ENCODE measurements at places on chromosomes 6 and 20. TPM values are rescaled to one million over a fixed set of nuclear protein-coding genes. Genes with fewer than 3 reads are reported as not detected.
A peak's percentile ranks its signal among the peaks of the same experiment; 100 is the strongest.

Gene BPHL
- 42.8 TPM for total RNA-seq

Gene PRR18
- 0.63 TPM for total RNA-seq

Gene CDSN
- not detected for total RNA-seq

Gene EYA4
- 0.34 TPM for total RNA-seq

Gene RAB44
- total RNA-seq, result not detected

Gene CCN6
- not detected for total RNA-seq

Gene TXNDC5
- total RNA-seq, result 47.9 TPM

Gene IL17F
- total RNA-seq, result not detected

Gene PROKR2
- not detected for total RNA-seq

Gene TAF11
- 32.9 TPM for total RNA-seq

Gene SNX21
- 18.8 TPM for total RNA-seq

Gene IRF4
- total RNA-seq, result 0.18 TPM

GRCh38 chr6:151136141-151136755 is 103.5 kb upstream of the AKAP12 start:
- peak; percentile 49 for DNase-seq
- no peaks in the 10 kb centered on the region for H3K36me3 ChIP-seq
- H3K27me3 ChIP-seq, result no peaks in the 10 kb centered on the region
- peak overlapping the region; percentile 78 for H3K27ac ChIP-seq
- no peak overlapping the region for H3K4me3 ChIP-seq

DNA sequence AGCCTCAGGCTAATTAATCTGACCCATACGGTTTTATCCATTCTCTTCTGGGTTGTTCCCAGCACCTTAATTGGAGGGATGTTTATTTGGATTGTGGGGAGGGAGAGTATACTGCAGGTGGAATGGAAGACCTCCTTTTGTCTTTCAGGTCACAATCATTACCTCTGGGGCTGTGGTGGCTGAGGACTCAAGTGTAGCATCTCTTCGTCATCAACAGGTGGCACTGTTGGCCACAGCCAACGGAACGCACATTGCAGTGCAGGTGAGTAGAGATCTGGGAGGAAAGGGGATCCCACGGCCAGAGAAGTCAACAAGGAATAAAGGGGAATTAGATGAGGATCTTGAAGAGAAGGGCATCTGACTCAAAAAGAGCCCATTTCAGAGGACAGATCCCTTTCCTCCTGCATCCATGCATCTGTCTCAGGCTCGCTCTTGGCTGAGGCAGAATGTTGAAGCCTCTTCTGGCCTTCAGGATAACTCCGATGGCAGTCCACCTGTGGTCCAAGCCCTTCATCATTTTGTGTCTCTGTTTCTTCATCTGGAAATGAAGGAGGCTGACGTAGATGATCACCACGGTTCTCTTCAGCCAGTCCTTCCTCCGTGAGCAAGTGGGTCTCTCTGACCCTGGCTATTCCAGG is 3.2 kb upstream of the DEF6 start:
- peaks cover 26% of the 10 kb centered on the region for H3K36me3 ChIP-seq
- no peaks in the 10 kb centered on the region for H3K4me1 ChIP-seq
- no peak overlapping the region for H3K4me3 ChIP-seq
- no peak overlapping the region for H3K27ac ChIP-seq
- DNase-seq, result peak; percentile 85

- no peaks in the 10 kb centered on the region for H3K27me3 ChIP-seq
- H3K27ac ChIP-seq, result no peak overlapping the region
- H3K36me3 ChIP-seq, result no peaks in the 10 kb centered on the region
- DNase-seq, result no peak
- no peaks in the 10 kb centered on the region for H3K4me1 ChIP-seq
These were observed 8.0 kb upstream of the UQCC2 start for GRCh38 chr6:33719326-33719987.

DNA sequence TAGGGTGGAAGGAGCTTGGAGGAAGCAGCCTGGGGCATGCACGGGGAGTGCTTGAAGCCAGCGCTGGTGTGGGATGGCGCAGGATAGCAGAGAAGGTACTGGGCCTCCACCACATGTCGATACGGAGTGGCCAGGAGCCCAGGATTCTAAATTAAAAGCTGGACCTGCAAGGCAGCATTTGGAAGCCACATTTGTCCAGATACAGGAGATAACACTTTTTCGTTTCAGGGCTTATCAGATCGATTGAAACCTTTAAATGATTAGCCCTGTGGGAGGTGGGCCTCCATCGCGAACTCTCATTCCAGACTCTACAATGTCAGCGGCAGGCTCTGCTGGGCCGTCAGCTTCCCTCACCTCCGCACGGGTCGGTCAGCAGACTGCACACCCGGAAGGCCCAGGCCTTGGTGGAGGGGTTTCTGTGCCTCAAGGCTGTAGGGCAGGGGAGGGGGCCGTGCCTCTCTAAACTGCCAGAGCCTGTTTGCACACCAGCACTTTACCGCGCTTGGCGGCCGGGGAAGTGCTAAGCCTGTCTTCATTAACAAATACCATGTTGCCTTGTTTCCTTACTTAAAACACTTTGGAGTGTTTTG is 17.9 kb downstream of the EDN3 start:
- H3K27me3 ChIP-seq, result peaks cover 13% of the 10 kb centered on the region
- no peak overlapping the region for H3K27ac ChIP-seq
- no peaks in the 10 kb centered on the region for H3K36me3 ChIP-seq
- H3K4me1 ChIP-seq, result peaks cover 3% of the 10 kb centered on the region
- no peak for DNase-seq
- H3K4me3 ChIP-seq, result no peak overlapping the region

GRCh38 chr20:33680686-33681085 is 5.5 kb downstream of the E2F1 start:
- no peak for DNase-seq
- H3K4me1 ChIP-seq, result no peaks in the 10 kb centered on the region
- no peak overlapping the region for H3K27ac ChIP-seq
- no peak overlapping the region for H3K4me3 ChIP-seq
- H3K27me3 ChIP-seq, result no peaks in the 10 kb centered on the region
- peaks cover 20% of the 10 kb centered on the region for H3K36me3 ChIP-seq

DNA sequence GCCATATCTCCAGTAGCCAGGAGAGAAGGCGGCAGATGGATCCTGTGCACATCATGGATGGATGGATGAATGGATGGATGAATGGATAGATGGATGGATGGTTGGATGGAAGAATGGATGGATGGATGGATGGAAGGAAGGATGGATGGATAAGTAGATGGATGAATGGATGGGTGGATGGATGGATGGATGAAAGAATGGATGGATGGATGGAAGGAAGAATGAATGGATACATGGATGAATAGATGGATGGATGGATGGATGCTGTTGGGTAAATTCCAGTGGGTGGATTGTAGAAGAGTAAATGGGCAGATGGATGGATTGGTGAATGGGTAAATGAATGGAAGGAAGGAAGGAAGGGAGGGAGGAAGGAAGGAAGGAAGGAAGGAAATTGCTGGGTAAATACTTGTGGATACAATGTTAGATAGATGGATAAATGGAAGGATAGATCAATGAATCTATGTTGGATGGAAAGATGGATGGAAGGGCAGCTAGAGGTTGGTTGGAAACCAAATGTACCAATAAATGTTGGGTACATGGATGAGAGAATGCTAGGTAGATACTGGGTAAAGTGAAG is 19.5 kb downstream of the PTGIS start:
- H3K4me3 ChIP-seq, result no peak overlapping the region
- no peaks in the 10 kb centered on the region for H3K36me3 ChIP-seq
- no peaks in the 10 kb centered on the region for H3K27me3 ChIP-seq
- H3K4me1 ChIP-seq, result no peaks in the 10 kb centered on the region

- no peak overlapping the region for H3K27ac ChIP-seq
- peak; percentile 33 for DNase-seq
- H3K27me3 ChIP-seq, result no peaks in the 10 kb centered on the region
- no peak overlapping the region for H3K4me3 ChIP-seq
These were observed 9.8 kb downstream of the NELFCD start for GRCh38 chr20:58990651-58991445.

DNA sequence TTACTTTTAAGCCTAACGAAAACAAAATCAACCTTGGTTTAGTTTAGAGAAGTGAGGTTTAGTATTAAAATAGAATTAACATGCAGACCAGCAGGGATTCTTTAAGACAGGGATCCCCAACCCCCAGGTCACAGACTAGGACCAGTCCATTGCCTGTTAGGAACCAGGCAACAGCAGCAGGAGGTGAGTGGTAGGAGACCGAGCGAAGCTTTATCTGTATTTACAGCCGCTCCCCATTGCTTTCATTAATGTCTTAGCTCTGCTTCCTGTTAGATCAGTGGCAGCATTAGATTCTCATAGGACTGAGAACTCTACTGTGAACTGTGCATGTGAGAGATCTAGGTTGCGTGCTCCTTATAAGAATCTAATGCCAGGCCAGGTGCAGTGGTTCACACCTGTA is 225.9 kb downstream of the NKAIN2 start:
- DNase-seq, result peak; percentile 51
- H3K27me3 ChIP-seq, result no peaks in the 10 kb centered on the region
- no peaks in the 10 kb centered on the region for H3K36me3 ChIP-seq
- H3K4me3 ChIP-seq, result no peak overlapping the region

- H3K36me3 ChIP-seq, result peaks cover 4% of the 10 kb centered on the region
- no peak overlapping the region for H3K4me3 ChIP-seq
- peaks cover 10% of the 10 kb centered on the region for H3K4me1 ChIP-seq
- H3K27me3 ChIP-seq, result no peaks in the 10 kb centered on the region
- no peak overlapping the region for H3K27ac ChIP-seq
- DNase-seq, result no peak
These were observed 23.8 kb downstream of the DCBLD1 start for GRCh38 chr6:117506180-117506835.

- no peaks in the 10 kb centered on the region for H3K4me1 ChIP-seq
- H3K4me3 ChIP-seq, result no peak overlapping the region
- H3K27me3 ChIP-seq, result no peaks in the 10 kb centered on the region
- no peak overlapping the region for H3K27ac ChIP-seq
- H3K36me3 ChIP-seq, result no peaks in the 10 kb centered on the region
These were observed 170.9 kb downstream of the HIVEP2 start for GRCh38 chr6:142773859-142774648.

- H3K27me3 ChIP-seq, result no peaks in the 10 kb centered on the region
- no peaks in the 10 kb centered on the region for H3K36me3 ChIP-seq
These were observed 16.1 kb upstream of the STK38 start for GRCh38 chr6:36563237-36563927.

DNA sequence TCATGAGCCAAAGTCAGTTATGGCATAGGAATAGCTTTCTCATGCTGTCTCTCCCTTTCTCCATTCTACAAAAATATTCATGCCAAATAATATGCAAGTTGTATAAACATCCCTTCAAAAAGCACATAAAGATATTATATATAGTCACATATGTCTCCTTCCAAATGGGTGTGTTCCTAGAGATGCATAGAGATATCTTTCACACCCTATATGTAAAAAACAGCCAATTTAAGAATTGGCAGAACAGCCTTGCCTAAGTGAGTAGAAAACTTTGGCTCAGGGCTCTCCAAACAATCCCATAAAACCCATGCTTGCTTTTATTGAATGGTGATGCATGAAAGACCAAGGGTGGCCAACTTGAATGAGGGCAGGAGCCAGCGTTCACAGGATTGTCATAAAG is 274.7 kb upstream of the SUPT3H start:
- no peak overlapping the region for H3K27ac ChIP-seq
- H3K4me3 ChIP-seq, result no peak overlapping the region
- no peaks in the 10 kb centered on the region for H3K4me1 ChIP-seq
- H3K36me3 ChIP-seq, result no peaks in the 10 kb centered on the region
- no peak for DNase-seq

- H3K27me3 ChIP-seq, result peaks cover 26% of the 10 kb centered on the region
- no peak overlapping the region for H3K4me3 ChIP-seq
These were observed 37.0 kb downstream of the SYTL3 start for GRCh38 chr6:158686791-158687381.

DNA sequence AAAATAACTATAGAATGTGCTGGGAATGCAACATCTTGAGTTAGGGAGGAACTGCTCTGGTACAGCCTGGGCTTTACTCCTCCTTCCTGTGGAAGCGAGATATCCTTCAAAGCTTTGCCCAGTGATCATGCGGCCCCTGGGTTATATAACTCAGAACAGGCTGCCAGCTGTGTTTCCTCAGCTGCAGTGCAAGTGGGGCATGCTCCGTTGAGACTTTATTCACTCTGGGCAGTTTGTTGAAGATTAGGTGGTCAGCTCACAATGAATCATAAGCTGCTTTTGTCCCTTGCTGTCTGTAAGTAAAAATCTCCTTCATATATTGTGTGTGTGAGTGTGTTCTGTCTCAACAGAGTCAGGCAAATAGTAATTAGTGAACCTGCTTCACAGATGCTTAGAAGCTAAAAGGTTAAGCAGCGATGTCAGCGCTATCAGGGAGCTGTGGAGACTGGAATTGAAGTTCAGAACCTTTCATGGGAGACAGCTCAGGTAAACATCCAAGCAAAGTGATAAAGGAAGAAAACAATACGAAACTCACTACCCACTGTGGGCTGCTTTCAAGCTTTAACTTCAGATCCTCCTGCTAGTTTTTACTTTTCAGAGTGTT is 688.4 kb downstream of the HTR1B start:
- peaks cover 25% of the 10 kb centered on the region for H3K4me1 ChIP-seq
- no peaks in the 10 kb centered on the region for H3K36me3 ChIP-seq
- H3K27me3 ChIP-seq, result no peaks in the 10 kb centered on the region
- peak overlapping the region; percentile 63 for H3K4me3 ChIP-seq
- DNase-seq, result peak; percentile 56

DNA sequence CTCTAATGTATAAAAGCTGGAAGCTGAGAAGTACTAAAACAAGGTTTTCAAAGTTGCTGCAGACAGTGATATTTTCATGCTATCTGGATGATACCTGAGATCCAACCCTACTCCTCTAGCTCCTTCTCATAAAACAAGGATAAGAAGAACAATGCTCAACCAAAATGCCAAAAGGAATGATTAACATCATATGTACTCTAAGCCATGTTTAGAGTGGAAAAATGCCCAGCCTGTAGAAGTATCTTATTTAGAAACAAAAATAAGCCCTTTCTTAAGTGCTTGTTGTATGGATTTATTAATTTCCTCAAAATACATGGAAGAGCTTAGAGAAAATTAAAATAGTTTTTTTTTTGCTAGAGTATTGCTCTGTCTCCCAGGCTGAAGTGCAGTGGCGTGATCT is 23.7 kb downstream of the ECHDC1 start:
- no peak overlapping the region for H3K27ac ChIP-seq
- H3K27me3 ChIP-seq, result no peaks in the 10 kb centered on the region
- no peak overlapping the region for H3K4me3 ChIP-seq
- DNase-seq, result no peak

GRCh38 chr6:26304213-26304796 is 60.7 kb upstream of the BTN3A2 start:
- H3K36me3 ChIP-seq, result no peaks in the 10 kb centered on the region
- H3K4me1 ChIP-seq, result no peaks in the 10 kb centered on the region
- no peak for DNase-seq
- no peaks in the 10 kb centered on the region for H3K27me3 ChIP-seq
- no peak overlapping the region for H3K27ac ChIP-seq
